Dermis blood vessel endothelial cell (primary cell): ENCODE measurements at places on chromosomes 1 and 21. TPM values are rescaled to one million over a fixed set of nuclear protein-coding genes. Genes with fewer than 3 reads are reported as not detected.
A peak's percentile ranks its signal among the peaks of the same experiment; 100 is the strongest.

GRCh38 chr1:31675161-31675560 is 28.7 kb downstream of the COL16A1 start:
- no peak for DNase-seq

- DNase-seq: no peak
Observed at GRCh38 chr1:17052641-17053040, 1.2 kb downstream of the SDHB start.

DNA sequence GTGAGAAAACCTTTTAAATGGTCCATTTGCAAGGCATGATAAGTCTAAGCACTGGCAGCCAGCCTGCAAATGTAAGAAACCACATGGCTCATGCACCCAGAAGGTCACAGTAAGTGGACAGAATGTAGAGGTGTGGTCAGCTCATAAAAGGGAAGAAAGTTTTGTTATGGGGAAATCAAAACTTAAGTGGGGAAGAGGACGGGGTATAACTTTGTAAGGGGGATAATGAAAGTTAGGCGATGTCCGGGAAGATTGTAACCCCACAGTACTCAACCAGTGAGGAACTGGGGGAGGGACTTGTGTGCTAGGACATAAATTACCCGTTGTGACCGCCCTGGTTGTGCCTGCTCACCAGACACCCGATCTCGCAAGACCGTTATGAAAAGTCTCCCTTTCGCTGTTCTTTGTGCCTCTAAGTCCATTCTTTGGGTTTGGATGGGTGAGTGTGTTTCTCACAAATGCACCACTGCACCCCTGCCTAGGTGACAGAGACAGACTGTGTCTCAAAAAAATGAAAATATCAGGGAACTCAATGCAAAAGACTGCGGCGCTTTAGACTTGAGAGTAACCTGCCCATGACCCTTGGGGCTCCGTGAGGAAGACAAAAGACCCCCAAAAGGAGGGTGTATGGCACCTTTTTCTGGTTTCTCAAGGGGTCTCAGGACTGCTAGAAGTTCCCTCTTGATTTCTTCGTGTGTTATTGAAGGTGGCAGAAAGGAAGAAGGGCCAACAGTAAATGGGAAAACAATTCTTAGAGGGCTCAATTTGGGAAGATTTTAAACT is 28.6 kb upstream of the ZNF496 start:
- DNase-seq: no peak

Gene UBASH3A
- total RNA-seq: not detected in 2 replicates

DNA sequence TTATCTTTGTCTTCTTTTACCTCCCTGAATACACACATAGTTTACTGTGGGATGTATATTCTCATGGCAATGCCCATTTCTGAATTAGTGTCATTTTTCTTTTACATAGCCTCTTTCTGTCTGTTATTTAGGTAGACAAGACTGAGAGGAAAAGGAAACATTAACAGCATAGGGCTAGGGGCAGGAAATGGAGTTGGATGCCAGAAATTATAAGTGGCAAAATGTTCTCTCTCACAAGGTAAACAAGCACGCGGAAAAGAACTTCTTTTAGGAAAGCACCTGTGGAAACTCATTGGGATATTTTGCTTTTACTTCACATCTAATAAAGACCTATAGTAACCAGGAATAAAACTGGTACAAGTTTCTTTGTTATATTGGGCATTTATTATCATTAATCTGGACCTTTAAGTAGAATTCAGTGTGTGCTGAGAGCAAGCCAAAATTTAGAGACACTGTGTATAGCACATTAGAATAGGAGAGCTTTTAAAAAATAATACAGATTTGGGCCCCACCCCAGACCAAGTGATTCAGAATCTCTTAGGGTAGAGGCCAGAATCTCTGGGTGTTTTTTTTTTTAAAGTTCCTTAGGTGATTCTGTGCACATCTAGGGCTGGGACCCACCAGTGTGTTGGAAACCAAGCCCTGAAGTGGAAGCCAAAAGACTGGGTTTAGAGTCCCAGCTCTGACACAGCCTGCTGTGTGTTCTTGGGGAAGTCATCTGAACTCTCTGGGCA is 32.7 kb downstream of the S100A10 start:
- DNase-seq: peak; percentile 47

DNA sequence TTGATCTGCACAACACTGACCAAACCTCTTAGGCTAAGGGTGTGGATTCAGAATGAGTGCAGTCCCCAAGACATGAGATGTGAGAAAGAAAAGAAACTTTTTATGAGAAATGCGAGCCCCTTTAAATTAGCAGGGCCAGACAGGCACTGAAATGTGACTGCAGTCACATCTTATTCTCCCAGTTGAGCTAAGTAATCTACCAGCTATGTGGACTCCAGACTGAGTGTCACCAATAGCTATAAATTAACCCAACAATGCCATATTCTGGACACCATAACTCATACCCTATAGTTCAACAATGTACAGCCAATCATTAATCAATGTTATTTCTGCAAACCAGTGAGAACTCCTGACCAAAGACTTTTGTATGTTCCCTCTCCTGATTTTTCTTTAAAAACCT is 153.2 kb downstream of the COQ8A start:
- DNase-seq: no peak

DNA sequence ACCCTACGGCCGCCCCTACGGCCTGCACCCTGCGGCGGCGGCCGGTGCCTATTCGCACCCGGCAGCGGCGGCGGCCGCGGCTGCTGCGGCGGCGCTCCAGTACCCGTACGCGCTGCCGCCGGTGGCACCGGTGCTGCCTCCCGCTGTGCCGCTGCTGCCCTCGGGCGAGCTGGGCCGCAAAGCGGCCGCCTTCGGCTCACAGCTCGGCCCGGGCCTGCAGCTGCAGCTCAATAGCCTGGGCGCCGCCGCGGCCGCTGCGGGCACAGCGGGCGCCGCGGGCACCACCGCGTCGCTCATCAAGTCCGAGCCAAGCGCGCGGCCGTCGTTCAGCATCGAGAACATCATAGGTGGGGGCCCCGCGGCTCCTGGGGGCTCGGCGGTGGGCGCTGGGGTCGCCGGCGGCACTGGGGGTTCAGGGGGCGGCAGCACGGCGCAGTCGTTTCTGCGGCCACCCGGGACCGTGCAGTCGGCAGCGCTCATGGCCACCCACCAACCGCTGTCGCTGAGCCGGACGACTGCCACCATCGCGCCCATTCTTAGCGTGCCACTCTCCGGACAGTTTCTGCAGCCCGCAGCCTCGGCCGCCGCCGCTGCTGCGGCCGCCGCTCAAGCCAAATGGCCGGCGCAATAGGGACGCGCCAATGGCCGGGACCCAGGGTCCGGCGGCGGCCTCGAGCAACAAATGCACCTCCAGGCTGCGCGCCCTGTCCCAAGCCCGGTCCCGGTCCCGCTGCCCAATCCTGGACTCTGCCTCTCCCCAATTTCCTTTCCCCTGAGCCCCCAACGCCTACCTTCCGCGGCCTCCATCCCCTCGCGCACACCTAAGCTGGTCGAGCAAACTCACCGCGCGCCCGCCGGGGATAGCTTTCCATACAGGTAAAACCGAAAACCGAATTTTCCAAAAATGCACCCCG is 1.8 kb downstream of the FOXD3 start:
- DNase-seq: no peak

DNA sequence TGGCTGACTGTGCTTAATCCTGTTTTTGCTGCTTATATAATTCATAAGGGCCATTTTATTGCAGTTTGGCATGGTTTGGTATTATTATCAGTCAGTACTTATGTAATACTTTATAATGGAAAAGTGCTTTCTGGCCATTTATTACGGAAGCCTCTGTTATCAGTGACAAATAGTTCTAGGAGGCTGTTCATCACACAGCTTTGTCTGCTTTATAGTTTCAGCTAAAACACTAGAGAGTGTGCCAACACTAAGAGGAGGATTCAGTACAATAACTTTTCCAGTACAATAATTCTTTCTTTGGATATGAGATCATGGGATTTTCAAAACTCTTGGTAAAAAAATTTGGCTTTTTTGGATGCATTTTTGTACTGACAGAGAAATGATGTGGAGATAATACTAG is 102.9 kb upstream of the PTGFR start:
- DNase-seq: no peak

DNA sequence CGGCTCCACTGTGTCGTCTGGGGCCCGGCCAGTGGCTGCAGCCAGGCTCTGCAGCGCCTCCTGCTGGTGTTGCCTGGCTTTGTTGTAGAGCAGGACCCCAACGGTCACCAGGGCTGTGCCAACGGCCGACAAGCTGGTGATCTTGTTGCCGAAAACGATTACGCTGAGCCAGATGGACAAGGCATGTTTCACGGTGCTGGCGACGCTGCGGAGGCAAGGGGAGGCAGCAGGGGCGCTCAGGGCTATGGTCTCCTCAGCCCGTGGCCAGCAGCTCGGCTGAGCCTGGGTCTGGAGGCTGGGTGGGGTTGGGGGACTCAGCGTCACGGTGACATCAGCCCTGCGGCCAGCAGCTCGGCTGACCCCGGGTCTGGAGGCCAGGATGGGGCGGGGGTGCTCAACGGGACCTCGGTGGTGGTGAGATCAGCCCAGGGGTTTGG is 7.0 kb upstream of the CDK11B start:
- DNase-seq: peak; percentile 34

DNA sequence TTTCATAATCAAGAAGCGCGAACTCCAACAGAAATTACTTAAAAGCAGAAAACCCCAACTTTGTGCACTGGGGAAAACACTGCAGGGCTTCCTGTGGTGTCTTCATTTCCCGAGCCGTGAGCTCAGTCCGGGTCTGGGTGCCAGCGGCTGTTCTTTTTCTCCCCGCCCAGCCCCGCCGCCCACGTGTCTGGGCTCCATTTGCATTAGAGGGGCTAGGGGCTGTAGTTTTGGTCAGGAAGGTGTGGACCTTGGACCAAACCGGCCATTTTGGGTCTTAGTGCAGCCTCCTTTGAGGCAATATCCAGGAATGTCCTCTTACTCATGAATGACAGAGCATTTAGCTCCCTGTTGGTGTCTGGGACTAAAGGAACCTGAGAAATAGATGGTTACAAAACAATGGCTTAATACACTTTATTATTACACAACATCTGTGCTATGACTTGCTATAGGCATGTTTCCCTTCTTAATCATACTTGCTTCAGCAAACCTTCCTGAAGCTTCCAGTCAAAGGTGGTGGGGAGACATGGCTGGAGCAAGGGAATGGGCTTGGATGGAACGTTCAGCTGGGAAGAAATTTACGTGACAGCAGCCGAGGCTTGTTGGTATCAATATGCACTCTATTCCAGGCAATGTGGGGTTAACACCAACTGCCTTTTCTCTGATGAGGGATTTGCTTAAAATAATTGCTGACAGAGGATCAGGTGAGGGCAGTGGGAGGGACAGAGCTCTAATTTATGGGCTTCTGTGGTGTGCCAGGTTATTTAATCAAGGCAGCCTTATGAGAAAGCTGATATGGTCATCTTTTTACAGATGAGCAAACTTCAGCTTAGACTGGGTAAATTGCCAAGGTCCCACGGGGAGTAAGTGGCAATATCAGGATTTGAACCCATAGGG is 1.1 kb downstream of the AGTRAP start:
- peak; percentile 56 for DNase-seq

GRCh38 chr1:115668579-115668978 is 26.8 kb downstream of the VANGL1 start:
- DNase-seq: no peak

Gene NAXE
- total RNA-seq: 77.6 and 95.1 TPM in 2 replicates

DNA sequence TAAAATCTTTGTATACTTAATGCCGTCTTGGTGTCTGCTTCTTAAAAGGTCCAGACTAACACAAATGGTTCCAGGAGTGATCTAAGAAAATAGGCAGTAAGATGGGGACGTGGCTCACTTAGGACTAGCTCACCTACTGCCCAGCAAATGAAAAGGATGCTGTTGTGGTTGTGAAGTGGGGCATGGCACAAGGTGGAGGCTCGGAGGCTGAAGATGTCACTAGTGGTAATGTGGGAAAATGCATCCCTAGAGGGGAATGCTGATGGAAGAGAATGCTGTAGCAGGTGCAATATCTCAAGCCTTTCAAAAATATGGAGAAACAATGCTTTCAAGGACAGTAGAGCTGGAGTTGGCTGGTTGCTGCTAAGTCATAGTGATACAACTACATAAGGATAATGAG is 11.3 kb upstream of the UCK2 start:
- no peak for DNase-seq

DNA sequence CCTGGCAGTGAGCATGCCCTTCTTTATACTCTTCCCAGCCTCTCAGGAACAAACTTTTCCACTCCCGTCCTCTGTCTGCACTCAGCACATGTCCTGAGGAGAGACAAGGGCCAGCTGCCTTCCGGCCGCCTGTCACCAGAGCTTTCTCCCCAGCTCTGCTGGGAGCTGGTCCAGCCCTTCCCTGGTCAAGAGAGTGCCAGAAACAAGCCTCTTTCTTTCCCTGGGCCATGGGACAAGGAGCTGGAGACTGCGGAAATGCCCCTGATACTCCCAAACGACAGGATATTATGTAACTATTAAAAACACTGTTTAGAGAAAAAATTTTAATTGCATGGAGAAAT is 10.4 kb downstream of the LAMB3 start:
- DNase-seq: no peak

Gene OLIG2
- total RNA-seq: not detected in 2 replicates

- DNase-seq: no peak
Observed at GRCh38 chr1:147246044-147246690, 3.7 kb downstream of the CHD1L start.

DNA sequence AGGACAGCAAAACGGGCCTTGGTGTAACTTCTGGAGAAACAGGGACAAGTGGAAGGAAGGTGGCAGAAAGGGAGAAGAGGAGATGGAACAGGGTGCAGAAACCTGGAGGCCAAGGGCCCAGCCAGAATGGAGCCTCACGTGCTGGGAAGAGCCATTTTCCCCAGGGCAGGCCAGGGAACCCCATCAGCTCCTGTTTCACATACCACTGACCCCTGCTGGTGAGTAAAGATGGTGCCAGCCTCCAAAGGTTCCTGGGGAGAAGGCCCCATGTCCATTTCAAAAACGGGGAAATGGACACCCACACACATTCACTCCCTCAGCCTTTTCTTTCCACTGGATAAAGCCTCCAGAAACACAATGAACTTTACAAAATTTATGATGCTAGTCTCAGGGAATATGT is 57.6 kb upstream of the JUN start:
- DNase-seq: peak; percentile 40

- no peak for DNase-seq
Observed at GRCh38 chr1:21613072-21613867, 55.9 kb downstream of the RAP1GAP start.

GRCh38 chr1:19559641-19560040 is 74.3 kb upstream of the CAPZB start:
- peak; percentile 9 for DNase-seq
